Left cardiac atrium (tissue), 4 donors: ENCODE measurements at places on chromosomes 7 and 10. TPM values are rescaled to one million over a fixed set of nuclear protein-coding genes. Genes with fewer than 3 reads are reported as not detected.
A peak's percentile ranks its signal among the peaks of the same experiment; 100 is the strongest.

- DNase-seq: peak; percentile 55
These were observed 274.5 kb upstream of the MGMT start for GRCh38 chr10:129192344-129193128.

GRCh38 chr7:110841840-110842545 is 248.9 kb upstream of the LRRN3 start:
- DNase-seq: no peak

DNA sequence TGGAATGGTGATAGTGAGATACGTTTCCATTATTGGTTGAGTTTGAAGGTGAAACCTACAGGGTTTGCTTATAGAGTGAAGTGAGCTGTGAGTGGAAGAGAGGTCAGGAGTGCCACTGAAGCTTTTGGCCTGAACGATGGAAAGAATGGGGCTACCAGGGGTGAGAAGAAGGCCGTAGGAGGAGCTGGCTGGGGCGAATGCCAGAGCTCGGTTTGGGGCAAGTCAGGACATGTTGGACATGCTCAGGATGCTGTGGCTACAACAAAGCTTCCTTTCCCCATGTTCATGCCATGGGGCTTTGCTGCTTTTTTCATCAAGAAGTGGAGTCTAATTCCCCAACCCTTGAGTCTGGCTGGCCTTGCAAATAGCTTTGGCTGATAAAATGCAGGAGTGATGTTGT is 253.7 kb downstream of the GLRX3 start:
- no peak for DNase-seq

OR2A7 gene
- total RNA-seq: 1.8 TPM

SDK1 gene
- 2.8 TPM for total RNA-seq

TMEM176A gene
- 110 TPM for total RNA-seq

- peak; percentile 19 for DNase-seq
These were observed 1.8 kb downstream of the PGAM2 start for GRCh38 chr7:44063547-44063893.

GRM3 gene
- 0.18 TPM for total RNA-seq

- no peak for DNase-seq
These were observed 70.2 kb upstream of the ADAM12 start for GRCh38 chr10:126458466-126458865.

DNA sequence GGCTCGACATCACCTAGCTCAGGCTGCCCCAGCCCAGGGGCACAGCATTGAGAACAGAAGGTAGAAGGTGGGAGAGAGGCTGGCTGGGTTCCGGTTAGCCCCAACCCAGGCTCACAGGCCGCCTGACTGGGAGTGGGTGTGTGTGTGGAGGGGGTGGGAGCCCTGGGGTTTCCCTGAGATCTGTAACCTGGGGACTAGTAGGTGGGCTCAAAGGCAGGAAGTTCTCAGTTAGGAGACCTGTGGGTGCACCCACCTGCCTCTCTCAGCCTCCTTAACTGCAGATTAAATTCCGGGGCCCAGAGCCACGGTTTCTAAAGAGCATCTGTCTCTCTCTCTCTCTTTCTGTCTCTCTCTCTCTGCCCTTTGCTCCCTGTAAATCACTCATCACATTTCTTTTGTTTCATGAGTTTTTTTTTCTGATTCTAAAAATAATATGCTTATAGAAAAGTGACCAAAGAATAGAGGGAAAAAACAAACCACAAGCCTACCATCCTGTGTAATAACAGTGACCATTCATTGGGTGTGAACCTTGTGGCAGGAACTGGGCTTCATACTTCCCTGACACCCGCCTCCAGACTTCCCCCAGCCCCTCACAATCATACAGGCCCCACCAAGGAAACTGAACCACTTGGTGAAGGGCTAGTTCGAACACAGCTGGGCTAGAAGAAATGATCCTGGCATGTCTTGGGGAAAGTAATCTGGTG is 83.4 kb upstream of the SMNDC1 start:
- no peak for DNase-seq

DNA sequence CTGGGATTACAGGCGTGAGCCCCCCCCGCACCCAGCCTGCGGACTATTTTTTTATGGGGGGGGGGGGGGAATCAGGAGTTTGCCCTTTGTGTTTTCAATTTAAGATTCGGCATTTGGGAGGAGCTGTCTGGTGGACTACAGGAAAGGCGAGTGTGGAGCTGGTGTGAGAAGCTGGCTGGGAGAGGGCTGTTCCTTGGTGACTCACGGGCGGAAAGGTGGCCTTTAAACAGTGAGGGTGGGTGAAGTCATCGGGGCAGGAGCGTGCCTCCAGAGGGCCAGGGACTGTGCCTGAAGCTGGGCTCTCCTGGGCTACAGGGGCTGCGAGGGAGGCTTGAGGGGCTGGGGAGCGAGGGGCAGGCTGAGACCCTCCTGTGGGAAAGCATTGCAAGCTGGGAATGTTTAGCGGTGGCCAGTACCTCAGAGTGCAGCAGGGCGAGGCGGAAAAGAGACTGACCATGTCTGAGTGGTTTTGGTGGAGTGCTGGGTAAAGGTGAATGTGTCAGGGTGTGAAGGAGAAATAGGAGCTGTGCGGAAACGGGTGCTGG is 39.7 kb upstream of the ZNF32 start:
- no peak for DNase-seq

- no peak for DNase-seq
These were observed 476.1 kb downstream of the SH2D4B start for GRCh38 chr10:81013771-81014170.

BICC1 gene
- 14.2 TPM for total RNA-seq

GRCh38 chr10:51699145-51699474 is 285 bp downstream of the CSTF2T start:
- no peak for DNase-seq

DNA sequence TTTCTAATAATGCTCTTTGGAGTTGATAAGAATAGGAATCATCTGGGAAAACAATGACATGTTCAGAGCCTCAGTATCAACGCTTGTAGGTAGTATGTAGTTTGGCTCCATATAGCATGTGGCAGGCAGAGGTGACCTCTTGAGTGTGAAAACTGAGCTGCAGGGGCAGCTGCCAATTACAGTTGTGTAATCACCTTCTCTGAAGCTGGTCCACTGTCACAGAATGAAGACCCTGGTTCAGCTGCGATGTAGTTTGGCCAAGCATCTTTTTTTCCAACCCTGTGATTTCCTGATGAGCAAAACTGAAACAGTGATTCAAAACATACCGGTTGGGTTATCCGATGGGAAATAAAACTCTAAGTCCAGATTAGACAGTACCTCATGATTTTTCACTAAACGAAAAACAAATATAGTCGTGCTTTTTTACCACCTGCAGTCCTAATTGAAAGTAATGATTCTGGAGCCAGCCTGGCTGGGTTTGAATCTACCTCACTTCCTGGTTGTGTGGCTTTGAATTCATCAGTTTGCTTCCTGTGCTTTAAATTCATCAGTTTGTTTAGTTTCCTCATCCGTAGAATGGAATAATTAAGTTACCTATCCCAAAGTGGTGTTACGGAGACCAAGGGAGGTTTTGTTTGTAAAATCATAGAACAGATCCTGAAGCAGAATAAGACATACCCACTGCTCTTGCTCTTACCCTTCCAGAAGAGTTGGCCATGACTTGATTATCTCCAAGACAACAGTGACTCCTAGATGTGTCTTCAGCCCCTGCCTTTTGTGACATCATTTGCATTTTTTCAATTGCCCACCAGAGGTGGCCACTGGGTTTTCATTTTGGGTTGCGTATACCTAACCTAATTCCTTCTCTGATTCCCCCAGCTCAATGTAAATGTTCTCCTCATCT is 87.4 kb downstream of the CELF2 start:
- no peak for DNase-seq

- no peak for DNase-seq
These were observed 32.2 kb downstream of the IQUB start for GRCh38 chr7:123502201-123502600.
